ENCODE measurements at places on chromosomes 7 and 10. TPM values are rescaled to one million over a fixed set of nuclear protein-coding genes. Genes with fewer than 3 reads are reported as not detected.

FAM221A gene
- total RNA-seq, result 0.08 TPM

HOXA5 gene
- total RNA-seq, result 0.70 TPM

HOGA1 gene
- 0.55 TPM for total RNA-seq

LIPK gene
- total RNA-seq, result not detected

NCAPG2 gene
- total RNA-seq, result 12.8 TPM

PAX4 gene
- total RNA-seq, result not detected

LRIT2 gene
- total RNA-seq, result not detected

EBLN1 gene
- not detected for total RNA-seq

TYSND1 gene
- total RNA-seq, result 23.5 TPM

SDK1 gene
- total RNA-seq, result 1.6 TPM

FAM25G gene
- 21.2 TPM for total RNA-seq

ASB15 gene
- not detected for total RNA-seq

SLC18A3 gene
- total RNA-seq, result not detected

CALML3 gene
- total RNA-seq, result 58.4 TPM

MARVELD1 gene
- total RNA-seq, result 34.8 TPM

NXPH1 gene
- total RNA-seq, result not detected

PON3 gene
- total RNA-seq, result 4.7 TPM

SAMD9L gene
- 0.99 TPM for total RNA-seq

SAP25 gene
- total RNA-seq, result not detected

OPN1SW gene
- total RNA-seq, result not detected

CUTC gene
- total RNA-seq, result 26.2 TPM

SH2D4B gene
- total RNA-seq, result not detected

TAC1 gene
- not detected for total RNA-seq

IFIT3 gene
- 2.7 TPM for total RNA-seq

PLCE1 gene
- total RNA-seq, result under 0.01 TPM

ACBD7 gene
- not detected for total RNA-seq

SCD gene
- total RNA-seq, result 638 TPM

TAS2R41 gene
- total RNA-seq, result not detected

CYP17A1 gene
- not detected for total RNA-seq

CALHM3 gene
- not detected for total RNA-seq

DRGX gene
- not detected for total RNA-seq

PIK3CG gene
- total RNA-seq, result not detected

CAMK2G gene
- total RNA-seq, result 15.9 TPM

ZNF239 gene
- 1.3 TPM for total RNA-seq

ELMO1 gene
- not detected for total RNA-seq

TAS2R5 gene
- total RNA-seq, result not detected

LDB3 gene
- total RNA-seq, result not detected

CCDC172 gene
- total RNA-seq, result not detected

GJD4 gene
- total RNA-seq, result not detected

TMEM130 gene
- not detected for total RNA-seq

ANK3 gene
- total RNA-seq, result 5.4 TPM

IFIT1 gene
- total RNA-seq, result 0.19 TPM

ZPBP gene
- not detected for total RNA-seq

SUN3 gene
- not detected for total RNA-seq

SPDYE1 gene
- total RNA-seq, result not detected

PTF1A gene
- total RNA-seq, result not detected

ANKRD61 gene
- total RNA-seq, result not detected

DDC gene
- not detected for total RNA-seq

FOXI2 gene
- not detected for total RNA-seq

CFAP70 gene
- 0.55 TPM for total RNA-seq

CEP55 gene
- total RNA-seq, result 63.8 TPM

LGI1 gene
- total RNA-seq, result not detected

RBM20 gene
- not detected for total RNA-seq

PROSER2 gene
- 64.3 TPM for total RNA-seq

SPDYE11 gene
- total RNA-seq, result not detected

DNAH11 gene
- total RNA-seq, result under 0.01 TPM

CNTNAP2 gene
- total RNA-seq, result 0.53 TPM

ERVW-1 gene
- total RNA-seq, result not detected

ATP6V1F gene
- total RNA-seq, result 171 TPM
